ENCODE measurements at places on chromosomes 6 and 20.

GRCh38 chr6:111256646-111257045 is 169.3 kb downstream of the SLC16A10 start:
- peak; percentile 31 for DNase-seq

- no peak for DNase-seq
Measured at GRCh38 chr6:50990750-50991446, 172.2 kb downstream of the TFAP2B start.

DNA sequence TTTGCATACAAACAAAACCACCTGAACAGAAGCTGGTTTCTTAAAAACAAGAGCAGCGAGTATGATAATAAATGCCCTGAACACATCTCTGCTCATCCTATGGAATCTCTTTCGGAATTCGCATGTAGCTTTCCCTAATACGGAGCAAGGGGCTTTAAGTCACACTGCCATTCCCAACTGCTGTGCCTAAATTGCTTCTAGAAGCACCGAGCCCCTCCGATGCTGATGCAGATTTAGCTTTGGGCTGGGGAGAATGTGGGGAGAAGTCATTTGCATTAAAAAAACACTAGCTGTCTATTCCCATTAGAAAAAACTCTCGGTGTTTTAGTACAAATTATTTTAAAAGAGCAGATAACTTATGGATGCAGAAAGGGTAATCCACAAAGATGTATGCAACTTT is 76.9 kb downstream of the CD83 start:
- DNase-seq = peak; percentile 11

- no peak for DNase-seq
Measured at GRCh38 chr20:62878244-62879038, 16.8 kb upstream of the TCFL5 start.

- no peak for DNase-seq
Measured at GRCh38 chr20:52372169-52372568, 180.6 kb upstream of the ZFP64 start.

DNA sequence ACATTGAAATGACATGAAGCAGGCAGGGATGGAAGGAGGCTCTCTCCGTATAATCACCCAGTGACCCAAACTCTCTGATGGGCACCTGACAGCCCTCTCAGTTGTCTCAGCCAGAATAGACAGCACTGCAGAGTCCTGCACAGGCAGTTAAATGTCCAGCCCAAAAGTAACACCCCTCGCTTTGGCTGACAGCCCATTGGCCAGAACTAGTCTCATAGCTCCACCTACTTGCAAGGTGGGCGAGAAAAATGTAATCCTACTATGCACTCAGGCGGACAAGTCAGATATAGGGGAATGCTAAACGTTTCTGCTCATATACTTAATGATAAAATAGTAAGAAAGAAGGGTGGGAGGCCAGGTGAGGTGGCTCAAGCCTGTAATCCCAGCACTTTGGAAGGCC is 393.5 kb upstream of the JARID2 start:
- DNase-seq = no peak

- no peak for DNase-seq
Measured at GRCh38 chr6:39273406-39273821, 40.8 kb downstream of the KCNK17 start.

DNA sequence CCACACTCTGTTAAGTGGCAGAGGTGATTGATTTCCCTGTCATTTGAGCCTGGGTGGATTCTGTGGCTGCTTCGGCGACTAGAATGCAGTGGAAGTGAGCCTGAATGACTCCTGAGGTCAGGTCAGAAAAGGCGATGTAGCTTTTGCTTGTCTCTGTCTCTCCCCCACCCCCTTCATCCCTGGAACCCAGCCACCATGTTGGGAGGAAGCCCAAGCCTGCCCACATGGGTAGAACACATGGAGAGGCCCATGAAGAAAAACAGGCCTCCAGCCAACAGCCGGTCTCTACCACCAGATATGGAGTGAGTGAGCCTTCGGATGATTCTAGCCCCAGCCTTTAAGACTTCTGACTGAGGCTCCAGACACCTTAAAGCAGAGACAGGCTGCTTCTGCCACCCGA is 181.0 kb downstream of the TFAP2C start:
- no peak for DNase-seq
